ENCODE measurements at places on chromosomes 12 and 14.

DNA sequence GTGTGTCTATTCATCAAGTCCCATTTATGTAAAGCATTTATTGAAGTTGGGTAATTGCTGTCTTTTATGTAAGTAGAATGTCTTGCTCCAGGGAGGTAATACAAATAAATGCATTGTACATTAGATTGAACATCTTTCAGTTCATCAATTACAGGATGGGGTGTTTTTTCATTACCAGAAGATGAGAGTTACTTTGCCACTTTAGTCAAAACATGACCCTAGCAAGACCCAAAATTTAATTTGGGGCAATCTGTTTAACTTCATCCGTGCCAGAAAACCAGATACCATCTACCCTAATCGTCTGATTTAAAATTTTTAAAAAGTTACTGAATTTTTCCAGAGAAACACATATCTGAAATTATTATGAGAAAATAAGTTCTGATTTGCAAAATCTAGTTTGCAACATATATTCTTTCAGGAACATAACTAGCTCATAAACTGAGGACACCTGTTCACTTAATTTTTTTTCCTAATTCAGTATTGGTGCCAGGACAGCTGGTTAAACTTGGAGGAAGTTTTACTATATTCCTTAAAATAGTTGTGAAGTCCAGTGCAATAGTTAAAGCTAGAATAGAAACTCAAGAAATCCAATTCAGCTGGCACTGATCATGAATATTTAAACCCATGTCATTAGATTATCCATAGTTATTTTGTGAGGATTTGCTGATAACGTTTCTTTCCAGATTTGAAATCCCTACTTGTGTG, 114.5 kb downstream of the SRGAP1 start:
- DNase-seq: no peak

DNA sequence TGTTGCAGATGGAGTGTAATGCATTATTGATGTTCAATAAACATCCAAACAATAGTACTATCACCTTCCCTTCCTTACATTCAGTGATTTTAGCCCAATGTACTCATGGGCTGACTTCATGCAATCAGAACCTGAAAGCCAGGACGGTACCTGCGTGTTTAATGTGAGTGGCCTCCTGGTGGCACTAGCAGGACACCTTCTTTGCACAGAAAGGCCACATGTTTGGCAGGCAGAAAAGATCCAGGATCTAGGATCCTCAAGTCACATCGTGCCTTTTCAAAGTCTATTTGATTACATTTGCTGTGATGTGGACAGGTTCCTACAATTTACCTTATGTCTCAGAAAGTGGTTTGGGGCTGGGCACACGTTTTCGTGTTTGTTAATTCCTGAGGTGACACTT, 82.9 kb downstream of the NEDD1 start:
- no peak for DNase-seq

DNA sequence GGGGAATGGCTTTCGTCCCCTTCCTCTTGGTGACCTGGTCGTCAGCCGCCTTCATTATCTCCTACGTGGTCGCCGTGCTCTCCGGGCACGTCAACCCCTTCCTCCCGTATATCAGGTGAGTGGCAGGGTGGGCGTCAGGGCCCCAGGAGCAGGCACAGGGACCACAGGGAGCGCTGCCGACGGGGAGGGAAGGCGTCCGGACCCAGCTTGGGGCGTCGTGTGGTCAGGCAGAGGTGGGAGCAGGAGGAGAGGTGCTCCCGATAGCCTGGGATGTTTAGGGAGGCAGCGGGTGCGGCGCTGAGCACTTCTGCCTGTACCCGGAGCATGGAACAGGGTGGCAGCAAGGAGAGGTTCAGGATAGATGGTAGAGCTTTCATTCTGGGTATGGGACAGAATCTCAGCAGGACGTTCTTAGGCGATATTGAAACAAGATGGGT, 444 bp downstream of the DRAM1 start:
- no peak for DNase-seq

DNA sequence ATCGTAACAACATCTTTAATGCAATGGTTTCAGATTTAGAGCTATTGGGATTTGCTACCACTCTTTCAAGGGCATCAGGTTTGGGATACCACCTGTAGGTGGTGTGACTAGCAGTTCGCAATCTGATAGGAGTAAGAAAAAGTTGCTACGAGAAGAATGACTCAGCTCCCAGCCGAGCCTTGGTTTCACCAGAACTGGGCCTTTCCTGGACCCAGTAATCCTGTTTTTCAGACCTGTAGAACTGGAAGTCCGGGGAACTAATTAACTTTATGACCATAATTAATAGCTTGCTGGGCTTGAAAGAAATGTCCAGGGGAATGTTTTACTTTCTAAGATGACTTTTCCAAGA, 770 bp downstream of the ABHD4 start:
- DNase-seq: no peak

DNA sequence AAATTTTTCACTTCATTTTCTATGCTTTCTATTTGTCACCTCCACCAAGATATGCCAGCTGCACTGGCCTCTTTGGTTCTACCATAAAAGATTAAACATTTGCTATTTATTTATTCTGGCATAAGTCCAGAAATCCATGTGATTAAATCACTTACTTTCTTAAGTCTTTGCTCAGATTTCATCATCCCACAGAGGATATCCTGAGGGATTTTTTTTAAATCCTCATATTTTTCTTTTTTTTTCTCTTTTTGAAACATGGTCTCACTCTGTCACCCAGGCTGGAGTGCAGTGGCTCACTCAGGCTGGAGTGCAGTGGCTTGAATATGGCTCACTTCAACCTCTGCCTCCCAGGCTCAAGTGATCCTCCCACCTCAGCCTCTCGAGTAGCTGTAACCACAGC, 645.4 kb upstream of the ATXN7L3B start:
- no peak for DNase-seq

GRCh38 chr12:127745469-127746212, 521.3 kb upstream of the TMEM132C start:
- DNase-seq: no peak

DNA sequence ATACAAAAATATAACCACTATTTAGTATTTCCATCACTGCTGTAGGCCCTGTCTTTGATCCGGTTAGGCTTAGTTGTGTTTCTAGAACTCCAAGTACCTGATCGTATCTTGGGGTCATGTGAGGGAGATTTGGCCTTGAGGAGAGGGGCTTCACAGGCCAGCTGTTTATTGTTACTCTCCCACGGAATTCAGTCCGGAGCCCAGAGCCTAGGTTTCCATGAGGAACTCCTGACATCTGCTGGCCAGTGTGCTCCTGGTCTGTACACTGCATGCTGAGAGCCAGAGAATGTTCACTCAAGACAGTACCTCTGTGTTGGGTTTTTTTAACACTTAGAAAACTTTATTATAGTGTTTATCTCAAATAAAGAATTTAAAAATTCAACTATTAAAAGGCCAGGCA, 341.0 kb upstream of the TMEM132C start:
- no peak for DNase-seq

- no peak for DNase-seq
These were observed 13.2 kb downstream of the NUAK1 start for GRCh38 chr12:106125351-106126095.

Data from activated T-helper 1 cell treated with anti-CD3 and anti-CD28 coated beads, Interleukin-2, amount 50 U/mL, for 16 hours (primary cell).